ENCODE measurements at places on chromosomes 11 and 22.

DNA sequence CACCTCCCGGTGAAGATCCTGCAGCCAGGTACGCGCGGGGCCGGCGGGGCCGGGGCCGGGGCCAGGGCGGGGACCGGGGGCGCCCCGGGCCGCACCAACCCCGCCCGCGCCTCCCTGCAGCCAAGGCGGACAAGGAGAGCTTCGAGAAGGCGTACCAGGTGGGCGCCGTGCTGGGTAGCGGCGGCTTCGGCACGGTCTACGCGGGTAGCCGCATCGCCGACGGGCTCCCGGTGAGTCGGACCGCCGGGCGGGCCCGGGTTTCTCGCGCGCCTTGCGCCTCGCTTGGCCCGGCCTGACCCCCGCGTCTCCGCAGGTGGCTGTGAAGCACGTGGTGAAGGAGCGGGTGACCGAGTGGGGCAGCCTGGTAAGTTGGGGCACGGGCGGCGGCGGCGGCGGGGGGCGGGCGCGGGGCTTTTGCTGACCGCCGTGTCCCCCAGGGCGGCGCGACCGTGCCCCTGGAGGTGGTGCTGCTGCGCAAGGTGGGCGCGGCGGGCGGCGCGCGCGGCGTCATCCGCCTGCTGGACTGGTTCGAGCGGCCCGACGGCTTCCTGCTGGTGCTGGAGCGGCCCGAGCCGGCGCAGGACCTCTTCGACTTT, 531 bp downstream of the PIM3 start:
- peak; percentile 63 for DNase-seq
- H3K27ac ChIP-seq = peak overlapping the region; percentile 96
- no peaks in the 10 kb centered on the region for H3K36me3 ChIP-seq
- H3K4me3 ChIP-seq = peak overlapping the region; percentile 92
- H3K4me1 ChIP-seq = peaks cover 29% of the 10 kb centered on the region
- H3K27me3 ChIP-seq = no peaks in the 10 kb centered on the region

DNA sequence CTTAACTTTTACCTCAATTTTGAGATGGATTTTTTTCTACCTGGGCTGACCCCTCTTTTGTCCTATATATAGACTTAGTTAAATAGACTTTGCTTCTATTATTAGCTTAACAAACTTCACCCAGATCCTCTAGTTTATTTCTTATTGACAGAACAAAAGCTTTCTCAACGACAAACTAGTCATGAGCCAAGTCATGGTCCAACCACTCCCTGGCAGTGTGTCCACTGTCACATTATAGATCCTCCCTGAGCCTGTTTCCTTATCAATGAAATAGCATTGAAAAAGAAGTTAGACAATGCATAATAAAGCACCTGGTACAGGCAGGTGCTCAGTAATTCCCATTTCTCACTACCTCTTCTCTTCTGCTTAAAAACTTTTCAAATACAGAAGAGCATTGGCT, 155.1 kb downstream of the SPON1 start:
- DNase-seq = no peak
- H3K4me1 ChIP-seq = no peaks in the 10 kb centered on the region
- H3K36me3 ChIP-seq = no peaks in the 10 kb centered on the region
- no peaks in the 10 kb centered on the region for H3K27me3 ChIP-seq
- H3K27ac ChIP-seq = no peak overlapping the region

DNA sequence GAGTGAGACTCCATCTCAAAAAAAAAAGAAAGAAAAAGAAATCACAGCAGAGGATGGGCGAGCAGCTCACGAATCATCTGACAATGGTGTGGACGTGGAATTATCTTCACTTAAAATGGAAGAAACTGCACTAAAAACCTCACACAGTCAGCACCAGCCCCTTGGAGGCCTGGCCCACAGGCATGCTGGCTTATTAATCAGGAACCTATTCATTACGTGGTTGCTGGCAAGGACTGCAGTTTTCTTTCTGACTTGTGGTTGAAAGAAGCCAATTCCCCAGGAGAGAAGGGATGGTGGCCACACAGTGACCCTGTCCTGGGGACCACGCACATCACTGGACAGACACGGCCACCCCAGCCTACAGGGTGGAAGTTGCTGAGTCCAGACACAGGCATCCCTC, 401.1 kb downstream of the CTTN start:
- H3K36me3 ChIP-seq = no peaks in the 10 kb centered on the region
- H3K27me3 ChIP-seq = no peaks in the 10 kb centered on the region
- no peaks in the 10 kb centered on the region for H3K4me1 ChIP-seq
- no peak overlapping the region for H3K4me3 ChIP-seq
- no peak overlapping the region for H3K27ac ChIP-seq
- DNase-seq = no peak

GRCh38 chr11:110367571-110367970, 62.2 kb upstream of the FDX1 start:
- no peak for DNase-seq
- H3K36me3 ChIP-seq = no peaks in the 10 kb centered on the region
- no peaks in the 10 kb centered on the region for H3K4me1 ChIP-seq
- no peaks in the 10 kb centered on the region for H3K27me3 ChIP-seq

- H3K4me3 ChIP-seq = no peak overlapping the region
- H3K4me1 ChIP-seq = no peaks in the 10 kb centered on the region
- H3K36me3 ChIP-seq = no peaks in the 10 kb centered on the region
- no peak overlapping the region for H3K27ac ChIP-seq
- no peaks in the 10 kb centered on the region for H3K27me3 ChIP-seq
These were observed 111.5 kb upstream of the RRM1 start for GRCh38 chr11:3983101-3983500.

DNA sequence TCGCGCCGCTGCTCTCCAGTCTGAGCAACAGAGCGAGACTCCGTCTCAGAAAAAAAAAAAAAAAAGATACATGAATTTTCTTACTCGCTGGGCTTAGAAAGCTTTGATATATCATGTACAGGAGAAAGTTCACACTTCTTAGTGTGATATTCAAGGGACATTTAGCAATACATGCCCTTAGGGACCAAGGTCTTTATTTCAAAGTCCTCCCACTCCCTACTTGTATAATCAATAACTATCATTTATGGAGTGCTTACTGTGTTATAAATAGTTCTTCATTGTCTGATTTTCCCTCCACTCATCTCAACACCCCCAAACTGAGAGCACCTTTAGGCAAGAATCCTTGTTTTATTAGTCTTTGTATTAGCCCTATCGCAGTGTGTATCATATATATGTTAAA, 103.3 kb downstream of the UVRAG start:
- no peaks in the 10 kb centered on the region for H3K27me3 ChIP-seq
- no peaks in the 10 kb centered on the region for H3K36me3 ChIP-seq
- DNase-seq = no peak
- H3K4me1 ChIP-seq = peaks cover 4% of the 10 kb centered on the region
- H3K4me3 ChIP-seq = no peak overlapping the region
- no peak overlapping the region for H3K27ac ChIP-seq

DNA sequence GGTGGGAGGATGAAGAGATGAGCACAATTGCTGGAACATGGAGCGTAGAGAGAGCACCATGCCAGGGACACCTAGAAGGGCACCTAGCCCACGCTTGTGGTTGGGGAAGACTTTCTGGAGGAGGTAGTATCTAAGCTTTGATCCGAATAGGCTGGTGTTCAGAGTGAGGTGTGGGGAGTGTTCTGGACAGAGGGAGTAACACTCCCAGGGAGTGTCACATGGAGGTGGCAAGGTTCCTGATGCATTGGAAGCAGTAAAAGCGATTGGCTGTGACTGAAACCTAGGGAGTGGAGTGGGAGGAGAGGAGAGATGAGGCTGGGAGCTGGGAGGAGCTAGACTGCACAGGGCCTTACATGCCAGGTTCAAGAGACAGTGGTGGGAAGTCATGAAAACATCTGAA, 188.0 kb upstream of the NCAM1 start:
- no peak overlapping the region for H3K27ac ChIP-seq
- no peak overlapping the region for H3K4me3 ChIP-seq
- no peak for DNase-seq
- no peaks in the 10 kb centered on the region for H3K27me3 ChIP-seq
